Stomach (tissue), 19 donors: ENCODE measurements at places on chromosomes 11 and 22. TPM values are rescaled to one million over a fixed set of nuclear protein-coding genes. Genes with fewer than 3 reads are reported as not detected.

The OR10V1 gene
- total RNA-seq: not detected

The KRTAP5-8 gene
- not detected for total RNA-seq

The KCTD14 gene
- 40.8 TPM for total RNA-seq

The GRIA4 gene
- under 0.01 TPM for total RNA-seq

The CNTF gene
- total RNA-seq: not detected

The CCDC81 gene
- total RNA-seq: not detected

The ASPHD2 gene
- 48.4 TPM for total RNA-seq
